ENCODE measurements at places on chromosomes 16 and 17.
A peak's percentile ranks its signal among the peaks of the same experiment; 100 is the strongest.

- DNase-seq: no peak
Measured at GRCh38 chr16:28103516-28104170, 40.1 kb upstream of the GSG1L start.

GRCh38 chr17:6435051-6435450, at the start of gene AIPL1:
Gene AIPL1 (minus strand): TSS chr17:6435121. CDS start chr17:6435104, 17 bp downstream.
- no peak for DNase-seq

GRCh38 chr17:1743088-1743439, 393 bp downstream of the SERPINF2 start:
- DNase-seq: no peak

DNA sequence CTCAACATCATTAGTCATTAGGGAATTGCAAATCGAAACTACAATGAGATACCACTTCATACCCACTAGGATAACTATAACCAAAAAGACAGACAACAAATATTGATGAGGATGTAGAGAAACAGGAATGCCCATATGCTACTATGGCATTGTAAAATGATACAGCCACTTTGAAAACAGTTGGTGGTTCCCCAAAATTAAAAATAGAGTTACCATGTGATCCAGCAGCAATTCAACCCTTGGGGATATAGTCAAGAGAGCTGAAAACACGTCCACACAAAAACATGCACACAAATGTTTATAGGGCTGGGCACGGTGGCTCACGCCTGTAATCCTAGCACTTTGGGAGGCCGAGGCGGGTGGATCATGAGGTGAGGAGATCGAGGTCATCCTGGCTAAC, 10.0 kb upstream of the PECAM1 start:
- DNase-seq: no peak

DNA sequence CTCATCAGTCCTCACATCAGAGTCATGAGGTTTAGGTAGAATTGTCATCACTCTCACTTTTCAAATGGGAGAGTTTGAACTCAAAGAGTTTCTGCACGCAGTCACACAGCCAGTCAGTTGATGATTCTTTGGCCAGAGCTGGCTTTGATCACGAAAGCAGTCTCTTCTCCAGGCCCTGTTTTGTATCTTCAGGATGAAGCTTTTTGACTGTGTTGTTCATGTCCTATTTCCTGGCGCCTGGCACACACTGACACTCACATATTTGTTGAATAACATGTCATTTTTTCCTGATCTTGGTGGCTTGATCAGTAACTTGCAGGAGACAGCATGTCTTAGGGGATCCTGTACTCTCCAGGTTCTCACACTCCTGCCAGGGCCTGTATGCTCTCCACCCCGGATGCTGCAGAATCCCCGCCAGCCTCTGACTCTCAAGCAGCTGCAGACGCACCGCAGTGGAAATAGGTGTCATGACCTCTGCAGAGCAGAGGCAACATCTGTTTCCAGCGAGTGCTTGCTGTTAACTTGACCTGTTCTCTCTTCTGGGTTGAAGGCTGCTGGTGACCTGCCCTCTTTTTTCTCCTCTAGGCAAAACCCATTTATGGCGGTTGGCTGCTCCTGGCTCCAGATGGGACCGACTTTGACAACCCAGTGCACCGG, 33.0 kb downstream of the MPRIP start:
- no peak for DNase-seq

DNA sequence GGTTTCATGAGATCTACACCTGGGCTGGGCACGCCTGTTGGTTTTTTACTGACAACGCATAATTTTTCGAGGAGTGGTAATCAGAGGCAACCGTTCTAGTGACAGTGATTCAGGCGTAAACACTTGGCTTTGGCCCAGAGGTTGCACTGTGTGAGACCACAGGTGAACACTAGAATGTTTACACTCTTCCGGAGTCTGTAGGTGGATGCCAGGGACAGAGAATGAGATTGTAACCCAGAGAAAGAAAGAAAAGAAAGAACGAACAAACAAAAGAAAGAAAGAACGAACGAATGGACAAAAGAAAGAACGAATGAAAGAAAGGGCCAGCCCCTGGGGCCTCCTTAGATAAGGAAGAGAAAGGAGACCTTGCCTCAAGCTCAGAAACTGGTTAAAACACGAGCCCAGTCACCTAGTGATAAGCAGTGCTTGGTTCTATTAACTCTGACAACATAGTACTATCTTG, 113.2 kb downstream of the PRKCB start:
- DNase-seq: no peak

- DNase-seq: no peak
Measured at GRCh38 chr17:42525221-42525620, 10.8 kb upstream of the NAGLU start.

GRCh38 chr16:3734758-3735221, 17.5 kb upstream of the TRAP1 start:
- DNase-seq: no peak

DNA sequence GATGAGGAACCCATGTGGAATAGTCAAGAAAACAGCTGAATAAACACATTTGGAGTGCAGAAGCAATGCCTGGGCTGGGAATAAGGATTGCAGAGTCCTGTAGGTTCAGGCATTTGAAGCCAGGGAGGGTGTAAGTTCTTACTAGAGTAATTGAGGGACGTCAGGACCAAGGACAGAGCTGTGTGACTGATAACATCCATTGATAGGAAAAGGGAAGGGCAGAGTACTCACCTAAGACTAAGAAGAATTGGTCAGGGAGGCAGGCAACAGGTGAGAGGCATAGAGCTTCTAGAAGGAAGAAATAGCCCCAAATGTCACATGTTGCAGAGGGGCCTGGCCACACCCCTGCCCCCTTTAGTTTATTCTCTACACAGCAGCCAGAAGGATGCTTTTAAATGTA, 79.8 kb upstream of the TMEM132E start:
- DNase-seq: no peak

DNA sequence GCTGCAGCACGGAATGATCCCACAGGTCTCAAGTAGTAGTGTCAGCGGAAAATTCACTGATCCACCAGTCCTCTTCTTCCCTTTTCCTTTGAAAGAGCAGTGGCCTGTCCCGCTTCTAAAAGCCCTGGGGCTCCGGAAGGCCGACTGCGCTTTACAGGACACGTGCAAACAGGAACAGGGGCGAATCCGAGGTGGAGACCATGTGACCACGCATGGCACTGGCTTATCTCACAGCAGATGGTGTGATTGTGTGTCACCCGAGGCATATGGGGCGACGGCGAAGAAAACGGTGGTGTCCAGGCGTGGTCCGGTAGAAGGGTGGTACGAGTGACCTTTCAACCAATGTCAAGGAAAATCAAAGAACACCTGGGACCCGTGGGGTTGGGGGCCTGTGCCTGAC, 12.0 kb upstream of the KCNJ18 start:
- no peak for DNase-seq

DNA sequence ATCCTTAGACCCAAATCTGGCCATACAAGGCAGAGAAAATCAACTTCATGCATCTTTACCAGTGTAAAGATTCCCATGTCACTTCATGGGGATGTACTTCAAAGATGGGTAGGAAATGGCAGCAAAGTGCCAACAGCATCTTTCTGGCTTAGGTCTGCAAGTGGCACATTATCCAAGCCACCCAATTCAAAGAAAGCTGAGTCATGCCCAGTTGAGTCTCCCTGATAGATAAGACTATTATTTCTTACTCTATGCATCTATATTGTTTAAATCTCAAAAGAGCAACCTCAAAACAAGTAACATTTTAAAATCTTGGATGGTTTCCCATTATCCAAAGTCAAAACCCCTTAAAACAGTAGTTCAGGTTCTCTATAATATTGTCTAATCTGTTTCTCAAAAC, 61.2 kb upstream of the HSBP1 start:
- DNase-seq: no peak

DNA sequence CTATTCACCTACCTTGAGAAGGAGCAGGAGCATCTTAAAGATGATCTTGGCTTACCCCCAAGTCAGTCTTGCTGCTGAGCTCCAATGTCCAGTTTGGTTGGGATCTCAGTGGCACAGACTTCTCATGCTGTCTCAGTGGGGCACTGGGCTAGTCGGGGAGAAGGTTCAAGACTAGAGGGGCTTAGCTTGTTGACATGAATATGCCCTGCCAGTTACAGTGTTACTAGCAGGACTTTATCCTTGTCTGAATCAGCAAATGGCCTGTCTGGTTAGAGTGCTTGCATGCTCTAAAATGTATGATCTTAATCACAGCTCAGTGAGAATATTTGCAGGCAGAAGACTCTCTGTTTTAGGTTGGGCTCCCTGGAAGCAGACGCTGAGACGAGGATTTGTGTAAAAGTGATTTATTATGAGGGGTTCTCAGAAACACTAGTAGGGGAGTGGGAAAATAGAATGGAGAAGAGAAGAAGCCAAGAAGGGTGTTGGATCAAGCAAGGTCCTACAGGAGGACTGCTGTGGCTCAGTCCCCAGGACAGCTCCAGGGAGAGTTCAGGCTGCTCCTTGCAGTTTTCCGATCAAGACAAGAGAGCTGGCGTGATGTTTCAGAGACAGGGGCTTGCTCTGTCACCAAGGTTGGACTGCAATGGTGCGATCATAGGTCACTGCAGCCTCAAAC, 150.4 kb upstream of the HS3ST2 start:
- DNase-seq: no peak

GRCh38 chr17:72421128-72422092, 300.6 kb downstream of the SOX9 start:
- DNase-seq: peak; percentile 29

GRCh38 chr16:9338068-9338467, 246.6 kb downstream of the HAPSTR1 start:
- no peak for DNase-seq

- DNase-seq: no peak
Measured at GRCh38 chr17:4156750-4157381, 13.9 kb downstream of the CYB5D2 start.

DNA sequence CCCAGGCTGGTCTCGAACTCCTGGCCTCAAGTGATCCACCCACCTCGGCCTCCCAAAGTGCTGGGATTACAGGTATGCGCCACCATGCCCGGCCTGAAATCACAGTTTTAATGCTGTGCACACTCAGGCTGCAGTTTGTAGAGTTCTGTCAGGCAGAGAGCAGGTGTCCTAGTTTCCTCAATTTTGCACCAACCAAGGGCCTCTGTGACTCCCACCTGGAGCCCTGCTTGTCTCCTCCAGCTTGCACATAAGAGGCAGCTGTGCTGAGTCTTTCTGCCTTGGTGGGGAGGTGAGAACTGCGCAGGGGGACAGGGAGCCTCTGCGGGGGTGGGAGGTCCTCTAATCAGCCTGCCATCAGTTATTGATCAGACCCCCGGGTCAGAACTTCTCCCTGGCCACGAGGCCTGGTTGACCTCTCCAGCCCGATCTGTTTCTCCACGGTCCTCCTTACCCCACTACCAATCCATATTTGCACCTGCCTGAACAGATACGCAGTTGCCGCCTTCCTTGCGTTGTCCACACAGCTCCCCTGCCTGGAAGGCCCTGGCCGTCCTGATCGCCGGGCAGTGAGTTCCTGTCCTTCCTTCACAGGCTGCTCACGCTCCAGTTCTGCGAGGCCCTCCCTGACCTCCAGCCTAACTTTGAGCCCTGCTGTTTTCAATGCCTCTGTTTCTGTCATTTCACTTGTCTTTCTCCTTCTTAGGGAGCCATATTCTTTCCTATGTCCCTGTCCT, 48.1 kb upstream of the SIAH1 start:
- DNase-seq: no peak

DNA sequence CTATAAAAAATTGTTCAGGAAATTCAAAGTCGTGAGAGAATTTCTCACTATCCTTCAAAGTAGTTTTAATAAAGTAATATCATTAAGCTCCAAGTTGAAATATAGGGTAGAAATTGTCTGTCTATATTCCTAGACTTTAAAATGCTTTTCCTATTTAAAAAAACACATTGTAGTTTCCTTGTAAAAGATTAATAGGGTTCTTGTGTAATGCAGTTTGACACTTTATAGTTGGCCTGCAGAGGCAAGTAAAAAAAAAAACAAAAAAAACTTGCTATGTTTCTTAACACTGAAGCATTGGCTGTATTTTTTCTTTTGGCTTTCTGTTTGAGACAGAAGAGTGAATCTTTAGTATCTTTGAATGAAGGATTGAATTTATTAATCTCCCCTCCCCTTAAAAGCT, 17.4 kb downstream of the CPD start:
- no peak for DNase-seq

- no peak for DNase-seq
Measured at GRCh38 chr16:90009172-90009899, 9.9 kb downstream of the DBNDD1 start.

- no peak for DNase-seq
Measured at GRCh38 chr17:33509331-33509730, 216.2 kb upstream of the ASIC2 start.

DNA sequence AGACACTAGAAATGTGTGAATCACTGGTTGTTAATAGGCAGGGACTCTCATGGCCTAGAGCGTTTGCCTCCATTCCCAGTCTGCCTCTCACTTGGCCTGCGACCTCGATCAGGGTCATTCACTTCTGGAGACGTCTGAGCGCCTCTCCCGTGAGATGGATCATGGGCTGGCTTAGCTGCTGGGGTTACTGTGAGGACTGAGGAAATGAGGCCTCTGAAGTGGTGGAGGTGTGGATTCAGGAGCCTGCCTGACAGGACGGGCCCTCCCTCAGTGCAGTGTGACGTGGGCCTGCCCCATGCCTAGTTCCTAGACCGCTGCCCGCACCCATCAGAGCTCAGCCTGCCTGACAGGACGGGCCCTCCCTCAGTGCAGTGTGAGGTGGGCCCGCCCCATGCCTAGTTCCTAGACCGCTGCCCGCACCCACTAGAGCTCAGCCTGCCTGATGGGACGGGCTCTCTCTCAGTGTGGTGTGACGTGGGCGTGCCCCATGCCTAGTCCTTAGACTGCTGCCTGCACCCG, 61.9 kb downstream of the BANP start:
- DNase-seq: no peak

- DNase-seq: no peak
Measured at GRCh38 chr16:47966325-47966724, 189.5 kb downstream of the ABCC12 start.

GRCh38 chr16:56617212-56618085, 8.1 kb upstream of the MT1E start:
- DNase-seq: peak; percentile 45

DNA sequence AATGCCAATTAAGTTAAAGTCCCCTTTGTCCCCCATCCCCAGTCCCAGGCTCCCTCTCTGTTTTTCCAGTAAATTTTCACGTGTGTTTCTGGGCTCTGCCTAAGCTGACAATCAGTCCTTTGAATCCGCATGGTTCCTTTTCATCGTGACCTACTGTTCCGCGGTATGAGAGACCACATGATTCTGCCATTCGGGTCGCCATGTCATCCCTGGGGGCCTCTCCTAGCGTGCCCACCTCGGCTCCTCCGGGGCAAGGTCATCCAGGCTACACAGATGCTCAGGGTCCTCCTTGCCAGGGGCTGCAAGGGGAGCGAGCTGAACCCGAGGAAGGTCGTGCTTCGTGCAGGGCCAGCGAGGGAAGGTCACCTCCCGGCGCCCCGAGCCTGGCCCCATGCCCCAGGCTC, 157.6 kb downstream of the RAB11FIP4 start:
- no peak for DNase-seq

All from stimulated activated CD4-positive, alpha-beta T cell treated with anti-CD3 and anti-CD28 coated beads, Interleukin-15, amount 100 ng/mL, for 48 hours (primary cell).